Esophagus muscularis mucosa (tissue), 4 donors: ENCODE measurements at places on chromosomes 3 and 15. TPM values are rescaled to one million over a fixed set of nuclear protein-coding genes. Genes with fewer than 3 reads are reported as not detected.

Gene CPN2
- not detected for total RNA-seq

Gene CHST13
- total RNA-seq: 0.19 TPM

Gene NDUFB5
- total RNA-seq: 96.6 TPM

Gene SERPINI2
- total RNA-seq: not detected

Gene STRC
- 0.06 TPM for total RNA-seq

Gene SFMBT1
- 27.6 TPM for total RNA-seq

Gene RLBP1
- total RNA-seq: not detected

Gene LAMB2
- 609 TPM for total RNA-seq

Gene SNURF
- 1.9 TPM for total RNA-seq

Gene ITGA11
- total RNA-seq: 3.3 TPM

Gene PRR20G
- total RNA-seq: not detected

Gene C3orf49
- not detected for total RNA-seq

Gene MED12L
- total RNA-seq: 0.83 TPM

Gene LRRIQ4
- not detected for total RNA-seq

Gene ACOX2
- total RNA-seq: 20.9 TPM

Gene SNX33
- 47.6 TPM for total RNA-seq

Gene CHL1
- 33.0 TPM for total RNA-seq

Gene ACAD11
- 17.2 TPM for total RNA-seq

Gene MYZAP
- 192 TPM for total RNA-seq

Gene RTP3
- not detected for total RNA-seq

Gene SEMA7A
- 1.2 TPM for total RNA-seq

Gene GNB4
- total RNA-seq: 57.7 TPM

Gene FNDC3B
- total RNA-seq: 72.6 TPM

Gene LEKR1
- 0.33 TPM for total RNA-seq

Gene TNFSF10
- 25.3 TPM for total RNA-seq

Gene CELF6
- total RNA-seq: 4.6 TPM

Gene CHST2
- total RNA-seq: 10.7 TPM

Gene KIF7
- 23.1 TPM for total RNA-seq
